Sigmoid colon (tissue), 7 donors: ENCODE measurements at places on chromosomes 16 and 17. TPM values are rescaled to one million over a fixed set of nuclear protein-coding genes. Genes with fewer than 3 reads are reported as not detected.

SEPTIN12 gene
- not detected for total RNA-seq

TPPP3 gene
- 14.3 TPM for total RNA-seq

SECTM1 gene
- 8.4 TPM for total RNA-seq

ACSM2A gene
- total RNA-seq, result not detected

ZFPM1 gene
- 0.66 TPM for total RNA-seq

CCL7 gene
- total RNA-seq, result not detected

PLLP gene
- total RNA-seq, result 2.3 TPM

SEPTIN1 gene
- total RNA-seq, result 1.4 TPM

DNA sequence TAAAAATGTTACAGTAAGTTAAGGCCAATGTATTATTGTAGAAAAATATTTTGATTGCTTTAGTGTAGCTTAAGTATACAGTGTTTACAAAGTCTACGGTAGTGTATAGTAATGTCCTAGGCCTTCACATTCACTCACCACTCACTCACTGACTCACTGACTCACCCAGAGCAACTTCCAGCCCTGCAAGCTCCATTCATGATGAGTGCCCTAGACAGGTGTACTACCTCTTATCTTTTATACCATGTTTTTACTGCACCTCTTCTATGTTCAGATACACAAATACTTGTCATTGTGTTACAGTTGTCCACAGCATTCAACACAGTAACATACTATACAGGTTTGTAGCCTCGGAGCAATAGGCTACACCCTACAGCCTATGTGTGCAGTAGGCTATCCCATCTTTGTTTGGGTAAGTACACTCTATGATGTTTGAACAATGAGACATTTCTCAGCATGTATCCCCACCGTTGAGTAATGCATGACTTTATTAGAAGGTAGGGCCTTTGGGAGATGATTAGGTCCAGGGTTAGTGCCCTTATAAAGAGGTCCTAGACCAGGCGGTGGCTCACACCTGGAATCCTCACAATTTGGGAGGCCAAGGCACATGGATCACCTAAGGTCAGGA is 117.8 kb downstream of the SLC39A11 start:
- no peak for DNase-seq

DNA sequence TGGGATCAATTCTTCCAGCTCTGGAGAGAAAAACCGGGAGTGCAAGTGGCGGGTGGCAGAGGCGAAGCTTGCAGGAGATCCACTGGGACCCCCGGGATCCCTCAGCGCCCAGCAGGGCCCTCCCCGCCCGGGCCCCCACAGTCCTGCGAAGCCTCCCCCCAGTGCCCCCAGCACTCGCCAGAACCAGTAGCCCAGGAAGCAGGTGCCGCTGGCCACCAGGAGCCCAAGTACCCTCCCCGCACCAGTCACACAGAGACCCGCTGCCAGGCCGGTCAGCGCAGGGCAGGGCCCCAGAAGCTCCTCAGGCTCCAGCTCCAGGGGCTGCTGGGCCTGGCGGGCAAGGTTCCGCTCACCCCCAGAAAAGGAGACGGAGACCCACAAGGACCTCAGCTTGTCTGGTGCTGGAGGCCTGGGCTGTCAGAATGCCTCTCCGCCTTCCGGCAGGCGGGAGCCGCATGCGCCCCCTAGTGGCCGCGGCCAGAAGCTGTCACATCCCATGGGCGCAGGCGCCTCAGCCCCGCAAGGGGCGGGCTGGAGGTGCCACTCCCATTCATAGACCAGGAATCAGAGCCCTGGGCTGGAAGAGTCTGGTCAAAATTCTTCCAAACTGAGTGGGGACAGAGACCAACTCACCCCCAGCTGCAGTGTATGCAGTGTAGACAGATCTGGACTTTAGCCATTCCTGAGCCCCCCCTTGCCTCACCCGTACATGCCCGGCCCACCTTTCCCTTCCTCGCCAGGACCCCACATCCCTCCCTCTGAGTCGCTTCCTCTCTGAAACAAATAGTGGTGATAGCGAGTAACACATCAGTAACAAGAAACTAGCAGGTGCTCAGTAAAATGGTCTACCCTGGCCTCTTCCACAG is 1002.3 kb downstream of the KCNJ18 start:
- no peak for DNase-seq

DNA sequence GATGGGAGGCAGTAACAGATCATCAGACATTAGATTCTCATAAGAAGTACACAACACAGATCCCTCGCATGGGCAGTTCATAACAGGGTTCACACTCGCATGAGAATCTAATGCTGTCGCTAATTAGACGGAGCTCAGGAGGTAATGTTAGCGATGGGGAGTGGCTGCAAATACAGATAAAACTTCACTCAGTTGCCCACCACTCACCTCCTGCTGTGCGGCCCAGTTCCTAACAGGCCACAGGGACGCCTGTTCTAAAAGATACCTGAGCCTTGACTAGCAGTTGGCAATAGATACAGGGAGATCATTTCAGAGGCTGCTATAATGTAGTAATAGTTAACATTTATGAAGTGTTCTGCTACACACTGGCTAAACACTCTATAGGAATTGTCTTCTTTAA is 4.9 kb downstream of the PTRH2 start:
- no peak for DNase-seq

DNA sequence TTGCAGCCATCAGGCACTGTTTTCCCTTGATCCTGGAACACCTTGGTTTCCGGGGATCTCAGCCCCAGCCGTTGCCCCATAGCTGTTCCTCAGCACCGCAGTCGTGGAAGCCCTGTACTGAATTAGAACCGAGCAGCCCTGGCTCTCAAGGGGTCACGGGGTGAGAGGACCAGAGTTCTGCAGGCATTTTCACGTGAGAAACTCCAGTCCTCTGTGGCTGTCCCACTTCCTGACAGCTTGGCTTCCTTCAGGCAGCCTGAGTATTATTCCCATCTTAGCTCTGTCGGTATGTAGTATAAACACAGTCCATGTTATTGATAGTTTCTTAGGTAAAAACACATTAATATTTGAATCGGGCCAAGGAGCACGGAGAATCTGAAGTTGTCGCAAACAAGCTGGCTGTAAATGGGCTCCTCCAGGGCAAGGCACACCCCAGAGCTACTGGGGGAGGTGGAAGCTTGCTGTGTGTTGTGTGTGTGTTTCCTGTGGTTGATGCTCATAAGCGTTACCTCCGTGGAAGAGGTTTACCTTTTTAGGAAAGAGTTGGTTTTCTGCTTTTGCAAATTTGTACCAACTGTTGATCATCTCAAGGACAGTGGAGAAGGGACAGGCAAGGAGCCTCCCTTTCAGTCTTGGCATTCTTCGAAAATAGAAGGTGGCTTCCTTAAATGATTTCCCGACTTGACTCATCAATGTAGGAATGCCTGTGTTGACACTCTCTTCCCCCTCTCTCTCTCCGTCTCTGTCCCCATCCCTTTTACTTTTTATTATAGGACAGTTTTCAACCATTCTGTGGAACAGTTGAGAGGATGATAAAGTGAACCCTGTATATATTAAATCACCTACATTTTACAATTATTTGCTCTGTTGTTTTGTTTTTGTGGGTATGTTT is 208.9 kb upstream of the CHMP6 start:
- peak; percentile 90 for DNase-seq

- DNase-seq, result peak; percentile 71
Observed at GRCh38 chr16:79698341-79698753, 97.8 kb upstream of the MAF start.

GRCh38 chr16:73043828-73044467 is 4.0 kb downstream of the ZFHX3 start:
- DNase-seq, result no peak

- no peak for DNase-seq
Observed at GRCh38 chr17:1478418-1478817, 14.1 kb downstream of the MYO1C start.

GRCh38 chr16:21566891-21567414 is 32.4 kb upstream of the METTL9 start:
- DNase-seq, result peak; percentile 60

DNA sequence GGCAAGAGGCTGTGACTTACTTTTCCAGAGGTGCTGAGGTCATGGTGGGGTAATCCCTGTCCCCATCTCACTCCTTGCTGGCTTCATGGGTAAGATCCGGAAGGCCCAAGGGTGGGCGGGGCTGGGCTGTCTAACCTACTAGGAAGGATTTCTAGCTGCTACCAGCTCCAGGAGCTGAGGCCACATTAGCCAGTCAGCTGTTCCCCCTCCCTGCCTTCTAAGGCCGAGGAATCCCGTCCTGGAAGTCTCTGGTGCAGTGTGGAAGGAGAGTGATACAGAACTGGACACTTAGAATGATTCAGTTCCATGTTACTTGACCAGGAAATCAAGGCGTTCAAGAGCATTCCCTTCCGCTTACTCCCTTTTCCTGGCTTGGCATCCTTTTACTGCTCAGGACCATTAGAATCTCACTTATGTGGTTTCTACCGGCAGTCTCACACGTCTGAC is 8.9 kb downstream of the GNGT2 start:
- DNase-seq, result no peak

DNA sequence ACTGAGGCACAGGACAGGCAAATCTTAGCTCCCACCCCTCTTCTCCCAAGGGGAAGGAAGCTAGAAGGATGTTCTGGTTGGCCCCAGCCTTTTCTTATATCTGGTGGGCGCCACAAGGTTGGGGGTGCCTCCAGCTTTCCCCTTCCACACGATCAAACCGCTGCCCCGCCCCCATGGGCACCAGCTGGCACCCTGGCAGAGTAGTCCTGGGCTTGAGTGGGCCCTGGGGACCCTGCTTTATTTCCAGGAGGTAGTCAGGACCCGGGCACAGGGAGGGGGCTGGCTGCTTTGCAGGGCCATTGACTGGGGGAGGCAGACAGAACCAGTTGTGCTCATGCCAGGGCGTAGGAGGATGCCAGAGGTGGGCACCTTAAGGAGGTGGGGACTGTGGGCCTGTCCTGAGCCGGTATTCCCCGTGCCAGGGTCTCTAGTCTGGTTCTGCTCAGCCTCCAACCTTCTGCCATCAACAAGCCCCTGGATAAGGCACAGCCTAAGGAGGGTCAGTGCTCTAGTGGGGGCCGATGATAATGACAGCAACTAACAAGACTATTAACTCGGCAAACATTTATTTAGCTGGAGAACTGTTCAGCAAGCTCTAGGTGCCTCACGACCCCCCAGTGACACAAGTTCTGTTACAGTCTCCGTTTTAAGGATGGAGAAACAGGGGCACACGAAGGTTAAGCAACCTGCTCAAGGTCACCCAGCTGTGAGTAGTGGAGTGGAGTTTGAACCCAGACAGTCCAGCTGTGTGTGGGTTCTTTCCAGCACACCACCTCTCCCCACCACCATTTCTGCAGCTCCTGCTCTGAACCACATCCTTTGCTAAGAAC is 7.6 kb upstream of the PPP1R1B start:
- no peak for DNase-seq

GRCh38 chr17:17568772-17569195 is 22.7 kb downstream of the PEMT start:
- no peak for DNase-seq

DNA sequence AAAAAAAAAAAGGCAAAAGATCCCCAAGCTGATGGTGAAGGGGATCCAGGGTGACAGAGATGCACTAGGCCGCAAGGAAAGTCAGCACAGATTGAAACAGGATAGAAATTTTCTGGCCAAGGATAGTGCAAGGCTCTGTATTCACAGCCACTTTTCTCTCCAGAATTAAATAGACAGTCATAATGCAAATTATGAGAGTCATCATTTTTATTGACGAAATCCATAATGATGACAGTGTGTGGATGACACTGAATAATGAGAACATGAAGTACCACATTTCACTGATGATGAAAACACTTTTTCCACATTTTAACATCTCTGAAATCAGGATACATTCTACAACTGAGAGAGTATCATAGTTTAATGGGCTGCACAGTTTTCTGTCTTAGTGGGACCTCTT is 72.5 kb downstream of the CDYL2 start:
- no peak for DNase-seq
